ENCODE measurements at places on chromosomes 7 and 10.

DNA sequence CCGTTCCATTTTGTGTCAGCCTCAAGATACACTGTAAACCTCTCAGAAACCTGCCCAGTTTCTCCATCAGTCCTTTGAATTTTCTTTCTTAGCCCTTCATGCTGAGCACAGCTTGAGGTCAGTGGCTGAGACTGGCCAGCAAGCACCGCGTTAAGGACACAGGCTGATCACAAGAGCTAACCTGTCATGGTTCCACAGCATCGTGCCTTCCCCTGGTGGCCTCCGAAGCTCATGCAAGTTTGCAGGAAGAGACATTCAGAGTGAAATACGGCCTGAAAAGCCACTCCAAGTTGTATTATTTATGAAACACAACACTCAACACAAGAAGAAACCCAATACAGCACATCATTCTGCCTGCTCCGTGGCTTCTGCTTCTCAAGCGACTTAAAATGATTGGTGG, 57.0 kb upstream of the PFKP start:
- no peak for DNase-seq

DNA sequence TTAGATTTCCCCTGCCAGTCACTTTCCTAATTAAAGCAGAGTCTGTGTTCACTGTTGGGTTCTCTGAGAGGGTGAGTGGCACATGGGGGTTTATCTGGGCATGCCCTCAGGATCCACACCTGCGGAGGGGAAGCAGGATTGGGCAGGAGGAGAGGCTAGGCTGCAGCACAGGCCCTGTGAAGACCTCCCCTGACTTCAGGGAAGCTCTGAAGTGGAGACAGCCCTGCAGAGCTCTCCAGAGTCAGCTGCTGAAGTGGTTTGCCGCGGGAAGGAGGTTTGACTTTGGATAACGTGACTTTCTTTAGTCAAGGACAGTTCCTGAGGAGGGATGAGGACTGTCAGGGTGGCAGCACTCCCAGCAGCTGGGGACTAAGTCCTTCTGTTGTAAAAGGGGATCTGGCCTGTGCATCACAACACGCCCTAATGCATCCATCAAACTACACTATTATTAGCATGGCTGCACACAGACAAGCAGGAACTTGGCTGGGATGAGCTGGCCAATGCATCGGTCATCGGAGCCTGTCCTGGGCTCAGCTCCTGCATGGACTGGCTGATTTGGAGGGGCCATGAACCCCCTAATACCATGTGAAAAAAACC, 50.9 kb upstream of the LEP start:
- no peak for DNase-seq

DNA sequence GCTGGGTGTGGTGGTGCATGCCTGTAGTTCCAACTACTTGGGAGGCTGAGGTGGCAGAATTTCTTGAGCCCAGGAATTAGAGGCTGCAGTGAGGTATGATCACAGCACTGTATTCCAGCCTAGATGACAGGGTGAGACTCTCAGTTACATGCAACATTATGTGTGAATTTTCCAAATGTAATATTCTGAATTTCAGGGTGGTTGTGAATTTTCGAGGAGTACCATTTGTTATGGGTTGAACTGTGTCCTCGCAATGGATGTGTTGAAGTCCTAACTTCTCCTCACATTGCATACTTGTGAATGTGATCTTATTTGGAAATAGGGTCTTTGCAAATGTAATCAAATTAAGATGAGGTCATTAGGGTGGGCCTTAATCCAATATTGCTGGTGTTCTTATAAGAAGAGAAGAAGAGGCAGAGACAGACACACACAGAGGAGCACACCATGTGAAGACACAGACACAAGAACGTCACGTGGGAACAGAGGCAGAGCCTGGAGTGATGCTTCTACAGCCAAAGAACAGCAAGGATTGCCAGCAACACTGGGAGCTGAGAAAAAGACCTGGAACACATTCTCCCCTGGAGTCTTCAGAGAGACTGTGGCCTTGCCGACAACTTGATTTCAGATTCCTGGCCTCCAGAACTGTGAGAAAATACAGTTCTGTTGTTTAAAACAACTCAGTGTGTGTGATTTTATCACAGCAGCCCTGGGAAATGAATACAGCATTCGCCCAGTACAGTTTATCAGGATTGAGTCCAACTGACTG, 91.9 kb downstream of the ZNF783 start:
- DNase-seq = no peak

DNA sequence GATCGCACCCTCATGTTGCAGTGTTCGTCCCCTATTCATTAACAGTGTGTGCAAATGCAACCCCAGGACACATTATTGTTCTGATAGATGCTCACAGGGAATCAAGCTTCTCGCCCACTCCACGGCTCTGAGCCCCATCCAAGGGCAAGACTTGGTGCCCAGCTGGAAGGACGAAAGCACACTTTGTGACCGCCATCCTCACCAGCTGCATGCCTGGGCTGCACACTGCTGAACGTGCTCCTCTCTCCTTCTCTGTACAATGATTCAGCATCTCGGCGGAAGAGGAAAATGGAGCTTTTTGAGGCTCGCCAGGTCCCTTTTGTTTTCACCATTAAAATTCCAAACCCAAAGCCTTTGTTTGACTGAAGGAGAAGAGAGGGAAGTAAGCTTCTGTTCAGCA, 41.9 kb downstream of the MKI67 start:
- no peak for DNase-seq

- DNase-seq = no peak
Measured at GRCh38 chr7:155299535-155300202, 2.0 kb downstream of the INSIG1 start.
